ENCODE measurements at places on chromosomes 13 and 19. TPM values are rescaled to one million over a fixed set of nuclear protein-coding genes. Genes with fewer than 3 reads are reported as not detected.

GRCh38 chr19:48253999-48254398 is 1.7 kb downstream of the CARD8 start:
- DNase-seq, result no peak

GRCh38 chr19:41695745-41696144 is 7.7 kb upstream of the CEACAM7 start:
- DNase-seq, result no peak

DNA sequence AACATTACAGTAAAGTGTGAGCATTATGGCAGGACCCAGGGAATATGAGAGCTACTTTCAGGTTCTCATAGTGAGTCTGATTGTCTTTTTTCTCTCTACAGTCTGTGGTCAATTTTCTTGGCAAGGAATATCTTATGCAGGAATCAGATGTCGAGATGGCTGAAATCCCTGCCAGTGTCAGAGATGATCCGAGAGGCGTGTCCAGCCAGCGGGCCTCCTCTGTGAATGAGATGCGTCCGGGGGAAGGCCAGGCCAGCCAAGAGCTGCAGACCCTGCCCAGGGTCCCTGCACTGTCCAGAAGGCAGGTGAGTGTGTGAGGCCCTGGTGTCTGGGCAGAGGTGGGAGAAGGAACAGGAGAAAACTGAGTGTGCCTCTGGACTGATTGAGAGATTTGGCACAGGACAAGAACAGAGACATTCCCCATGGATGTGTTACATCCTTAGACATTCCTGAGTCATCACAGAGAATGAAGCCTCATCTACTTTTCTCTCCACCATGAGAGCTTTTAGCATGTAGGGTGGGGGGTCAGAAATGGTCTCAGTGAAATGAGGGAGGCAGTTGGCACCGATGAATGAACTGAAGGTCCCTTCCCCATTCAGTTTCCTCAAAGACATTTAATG is 27.3 kb upstream of the EDDM13 start:
- DNase-seq, result no peak

DNA sequence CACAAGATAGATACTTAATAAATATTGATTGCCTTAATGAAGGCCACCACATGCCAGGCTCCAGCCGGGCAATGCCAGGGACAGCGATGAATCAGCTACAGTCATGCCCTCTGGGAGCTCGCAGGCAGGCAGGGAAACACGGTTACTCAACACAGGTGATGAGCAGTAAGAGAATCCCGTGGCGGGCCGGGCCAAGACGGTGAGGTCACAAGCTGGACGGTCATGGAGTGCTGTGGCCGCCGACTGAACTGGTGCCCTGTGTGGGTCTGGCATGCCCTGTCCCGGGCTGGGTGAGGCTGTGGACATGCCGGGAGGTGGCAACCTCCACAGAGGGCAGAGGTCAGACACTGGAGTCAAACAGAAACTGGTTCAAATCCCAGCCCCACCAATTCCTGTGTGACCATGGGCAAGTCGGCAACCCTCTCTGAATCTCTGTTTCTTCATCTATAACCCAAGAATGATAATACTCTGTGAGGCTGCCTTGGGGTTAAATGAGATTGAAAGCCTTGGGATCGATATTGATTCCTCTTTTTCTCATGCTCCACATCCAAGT is 13.2 kb upstream of the PAK4 start:
- no peak for DNase-seq

DNA sequence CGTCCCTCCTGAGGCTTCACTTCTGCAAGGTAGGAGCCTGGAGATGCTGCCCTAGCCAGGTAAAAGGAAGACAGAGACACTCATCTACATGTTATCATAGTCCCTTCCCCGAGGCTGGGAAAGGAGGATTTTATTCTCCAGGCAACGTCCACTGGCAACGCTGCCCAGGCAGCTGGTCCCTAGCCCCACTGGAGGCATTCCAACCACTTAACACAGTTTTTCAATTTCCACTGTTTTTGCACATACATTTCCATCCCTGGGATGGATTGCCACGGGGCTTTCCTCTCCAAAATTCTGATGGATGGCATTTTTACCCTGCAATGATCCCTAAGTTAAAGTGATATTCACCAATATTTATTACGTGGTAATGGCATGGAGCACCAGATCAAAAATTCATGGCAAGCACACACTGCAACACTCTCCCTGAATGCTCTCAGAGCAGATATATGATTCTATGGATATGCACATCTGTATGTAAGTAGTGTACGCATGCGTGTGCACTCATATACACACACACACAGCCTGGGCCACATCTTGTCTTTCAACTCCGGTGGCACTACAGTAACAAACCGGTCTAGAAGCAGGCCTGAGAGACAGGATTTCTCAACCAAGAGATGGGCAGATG is 322.3 kb upstream of the TSHZ3 start:
- no peak for DNase-seq

- peak; percentile 13 for DNase-seq
Observed at GRCh38 chr19:31110336-31110735, 238.9 kb downstream of the TSHZ3 start.

- DNase-seq, result no peak
Observed at GRCh38 chr19:54949412-54949811, 2.1 kb upstream of the NLRP7 start.

DNA sequence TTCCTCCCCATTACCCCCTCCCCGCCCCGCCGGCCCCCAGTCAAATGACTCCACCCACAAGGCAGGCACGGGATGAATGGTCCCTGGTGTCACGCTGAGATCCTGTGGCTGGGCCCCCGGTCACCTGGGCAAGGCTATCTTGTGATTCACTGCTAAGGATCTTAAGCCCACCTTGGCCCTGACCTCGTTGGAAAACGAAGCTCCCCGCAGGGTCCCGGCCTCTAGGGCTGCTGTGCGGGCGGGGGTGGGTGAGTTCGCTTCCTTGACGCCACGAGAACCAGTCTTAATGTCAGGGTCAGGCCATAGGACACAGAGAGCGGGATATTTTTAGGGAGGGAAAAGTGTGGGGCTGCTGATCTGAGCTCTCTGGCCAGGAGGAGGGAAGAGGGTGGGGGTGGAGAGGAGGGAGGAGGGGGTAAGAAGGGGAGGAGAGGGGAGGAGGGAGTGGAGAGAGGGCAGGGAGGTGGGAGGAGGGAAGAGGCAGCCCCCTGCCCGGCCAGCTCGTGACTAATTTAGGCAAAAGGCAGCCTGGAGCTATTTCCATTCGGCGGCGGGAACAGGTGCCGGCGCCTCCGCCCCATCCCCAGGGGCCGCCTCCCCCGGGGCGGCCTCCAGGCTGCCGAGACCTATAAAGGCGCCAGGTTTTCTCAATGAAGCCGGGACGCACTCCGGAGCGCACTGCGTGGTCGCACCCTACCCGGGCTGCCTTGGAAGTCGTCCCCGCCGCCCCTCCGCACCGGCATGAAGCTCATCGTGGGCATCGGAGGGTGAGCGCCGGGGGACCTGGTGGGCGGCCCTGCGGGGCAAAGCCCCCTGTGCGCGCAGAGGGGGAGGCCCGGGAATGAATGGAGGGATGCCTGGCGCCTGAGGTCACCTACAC is at the start of gene NMRK2:
TSS of gene NMRK2 (plus strand) at position 139 of the 880 bp plus-strand sequence. CDS start at position 742, 603 bp downstream.
- no peak for DNase-seq

DNA sequence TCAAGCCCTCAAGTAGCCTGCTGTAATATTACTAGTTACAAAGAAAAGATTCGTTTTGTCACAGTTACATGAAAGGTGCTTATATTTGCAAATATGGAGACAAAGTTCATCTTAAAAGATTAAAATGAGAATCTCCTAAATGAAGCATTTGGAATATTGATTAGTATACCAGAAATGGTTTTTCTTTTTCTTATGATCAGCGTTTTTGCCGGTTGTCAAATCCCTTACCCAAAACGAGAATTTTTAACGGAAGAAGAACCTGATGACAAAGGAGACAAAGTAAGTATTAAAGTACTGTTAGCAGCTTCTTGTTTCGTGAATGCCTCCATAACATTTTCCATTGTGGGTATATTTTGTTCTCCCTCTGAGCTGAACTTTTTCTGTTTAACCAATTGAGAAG is 147.1 kb downstream of the CDK8 start:
- no peak for DNase-seq

DNA sequence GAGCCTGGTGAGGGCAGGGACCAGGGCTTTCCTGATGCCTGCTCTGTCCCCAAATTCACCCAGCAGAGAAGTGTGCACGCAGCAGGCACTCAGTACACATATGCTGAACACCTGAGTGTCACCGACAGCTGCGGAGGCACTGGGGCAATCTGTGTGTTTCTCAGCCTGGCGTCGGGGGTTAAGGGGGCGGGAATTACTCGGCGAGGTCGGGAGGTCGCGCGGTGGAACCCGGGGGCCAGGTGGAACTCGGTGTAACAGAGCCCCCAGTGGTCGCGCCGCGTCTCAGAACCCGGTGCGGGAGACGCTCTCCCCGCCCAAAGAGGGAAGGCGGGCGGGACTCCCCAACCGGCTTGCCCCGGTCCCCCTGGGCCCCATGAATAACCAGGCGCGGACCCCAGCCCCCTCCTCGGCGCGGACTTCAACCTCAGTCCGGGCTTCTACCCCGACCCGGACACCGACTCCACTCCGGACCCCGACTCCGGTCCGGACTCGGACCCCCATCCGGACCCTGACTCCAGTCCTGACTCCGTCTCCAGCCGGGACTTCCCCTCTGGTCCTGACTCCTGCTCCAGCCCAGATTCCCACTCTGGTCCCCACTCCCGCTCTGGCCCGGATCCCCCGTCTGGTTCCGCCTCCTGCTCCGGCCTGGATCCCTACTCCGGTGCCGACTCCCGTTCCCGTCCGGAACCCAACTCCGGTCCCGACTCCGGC is at the start of gene SELENOV:
TSS of gene SELENOV (plus strand) at position 300 of the 711 bp plus-strand sequence. CDS start at position 374, 74 bp downstream.
- peak; percentile 60 for DNase-seq

GRCh38 chr13:108273429-108274118 is 4.1 kb downstream of the TNFSF13B start:
- DNase-seq, result no peak

DNA sequence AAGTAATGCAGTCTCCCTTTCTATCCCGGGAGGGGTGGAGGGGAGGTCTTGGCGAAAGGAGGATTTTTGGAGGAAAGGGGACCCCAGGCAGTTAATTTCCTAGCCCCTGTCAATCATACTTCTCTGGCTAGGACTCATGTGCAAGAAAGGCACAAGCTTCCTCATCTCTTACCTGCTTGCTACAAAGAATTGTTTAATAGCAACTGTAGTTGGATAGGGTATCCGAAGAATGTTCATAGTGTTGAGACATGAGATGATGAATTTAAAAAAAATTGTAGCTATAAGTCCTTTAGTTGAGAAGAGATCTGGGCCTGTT is 525 bp downstream of the BORA start:
- DNase-seq, result no peak

- DNase-seq, result no peak
Observed at GRCh38 chr13:30082391-30082790, 225.0 kb downstream of the KATNAL1 start.

- DNase-seq, result no peak
Observed at GRCh38 chr13:106099765-106100164, 435.7 kb downstream of the EFNB2 start.

Gene TFDP1
- 58.2 TPM for total RNA-seq

Gene C19orf18
- 1.8 TPM for total RNA-seq

Gene TBCB
- 138 TPM for total RNA-seq
